ENCODE measurements at places on chromosomes 5 and 9.

- peak; percentile 20 for DNase-seq
Observed at GRCh38 chr5:136249678-136250266, 56.8 kb upstream of the SMIM32 start.

DNA sequence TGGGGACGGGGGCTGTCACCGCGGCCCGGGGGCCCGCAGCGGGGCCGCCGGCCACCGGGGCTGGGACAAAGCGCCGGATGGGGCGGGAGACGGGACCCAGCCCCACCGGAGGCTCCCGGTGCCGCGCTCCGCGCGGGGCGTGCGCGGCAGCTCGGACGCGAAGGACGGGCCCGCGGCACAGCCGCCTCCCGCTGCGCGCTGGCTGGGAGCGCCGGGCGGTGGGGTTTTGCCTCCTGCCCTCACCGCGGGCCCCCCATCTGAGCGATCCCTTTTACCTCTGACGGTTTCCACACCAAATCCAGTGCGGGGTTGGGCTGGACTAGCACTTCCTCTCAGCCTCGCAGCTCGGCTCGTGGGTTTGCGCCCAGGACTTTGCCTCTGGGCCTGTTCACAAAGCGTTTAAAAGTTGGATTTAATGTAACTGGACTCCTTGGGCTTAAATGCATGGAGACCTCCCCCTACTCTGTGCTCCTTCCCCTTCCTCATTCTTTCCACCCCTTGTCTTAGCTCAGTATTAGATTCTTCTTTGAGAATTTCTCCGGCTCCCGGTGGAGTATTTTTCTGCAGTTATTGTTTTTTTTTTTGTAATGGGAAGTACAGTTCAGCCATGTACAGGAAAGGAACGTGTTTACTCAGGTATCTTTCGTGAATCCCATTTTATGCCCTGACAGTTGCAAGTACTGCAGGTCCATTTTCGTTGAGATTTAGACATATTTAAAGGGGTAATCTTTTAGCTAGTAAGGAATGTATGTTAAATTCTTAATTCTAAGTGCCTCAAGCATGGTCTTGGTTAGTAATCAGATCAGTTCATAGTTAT, 691 bp downstream of the FCHO2 start:
- peak; percentile 41 for DNase-seq

- no peak for DNase-seq
Observed at GRCh38 chr5:157540707-157541446, 34.7 kb downstream of the ADAM19 start.

DNA sequence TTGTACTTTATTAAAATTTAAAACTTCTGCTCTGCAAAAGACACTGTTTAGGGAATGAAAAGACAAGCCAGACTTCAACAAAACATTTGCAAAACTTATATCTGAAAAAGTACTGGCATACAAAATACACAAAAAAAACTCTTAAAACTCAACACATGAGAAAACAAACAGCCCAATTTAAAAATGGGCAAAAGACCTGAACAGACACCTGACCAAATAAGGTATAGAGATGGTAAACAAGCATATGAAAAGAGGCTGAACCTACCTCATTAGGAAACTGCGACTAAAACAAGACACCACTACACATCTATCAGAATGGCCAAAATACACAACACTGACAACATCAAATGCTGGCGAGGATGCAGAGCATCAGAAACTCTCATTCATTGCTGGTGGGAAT, 54.4 kb upstream of the LMX1B start:
- DNase-seq: no peak

DNA sequence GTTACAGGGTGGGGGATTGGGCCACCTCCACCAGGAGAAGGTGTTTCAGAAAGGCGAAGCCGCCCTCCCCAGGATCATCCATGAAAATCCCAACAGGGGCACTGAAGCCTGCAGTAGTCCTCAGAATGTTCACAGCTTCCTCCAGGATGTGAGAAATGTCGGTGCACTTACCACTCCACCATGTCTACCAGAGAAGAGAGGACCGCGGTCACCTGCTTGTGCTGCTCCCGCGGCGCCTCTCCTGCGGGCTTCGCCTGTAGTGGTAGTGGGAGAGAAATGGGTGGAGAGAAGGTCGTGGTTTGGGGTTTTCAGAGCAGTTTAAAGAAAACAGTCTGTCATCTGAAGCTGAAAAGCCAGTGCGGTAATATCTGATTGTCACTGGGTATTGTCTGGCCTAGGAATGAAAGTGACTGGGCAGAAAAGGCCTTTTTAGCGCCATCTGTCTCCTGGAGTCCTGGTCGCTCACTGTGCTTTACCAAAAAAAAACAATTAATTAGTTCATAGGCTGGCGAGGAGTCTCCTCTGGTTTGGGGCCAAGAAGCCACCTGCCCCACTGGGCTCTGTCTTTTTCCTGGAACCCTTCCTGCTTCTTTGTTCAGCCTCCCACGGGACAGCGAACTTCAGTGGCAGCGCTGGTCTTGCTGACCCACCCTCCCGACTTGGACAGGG, 23.0 kb upstream of the PPP1R26 start:
- no peak for DNase-seq

All from 8988T (cell line).